ENCODE measurements at places on chromosomes 13 and 19.

DNA sequence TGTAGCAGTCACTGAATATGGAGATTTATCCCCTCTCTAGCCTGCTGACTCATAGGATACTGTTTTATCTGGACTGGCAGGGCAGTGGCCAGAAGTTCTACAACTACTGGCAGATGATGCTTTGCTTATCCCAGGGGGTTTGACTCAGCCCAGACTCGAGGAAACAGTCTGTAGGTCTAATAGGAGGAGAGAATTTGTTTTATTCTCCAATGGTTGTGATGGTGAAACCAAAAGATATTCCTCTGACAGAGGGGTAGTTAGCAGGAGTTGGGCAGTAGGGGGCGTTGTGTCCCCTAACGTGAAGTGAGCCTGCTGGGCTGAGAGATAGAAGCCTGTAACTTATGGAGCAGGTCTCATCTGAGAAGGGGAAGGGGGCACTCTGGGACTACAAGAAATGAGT is 74.9 kb downstream of the WTIP start:
- no peak for DNase-seq

- DNase-seq, result no peak
Measured at GRCh38 chr13:46668302-46668720, 115.3 kb downstream of the LRCH1 start.

DNA sequence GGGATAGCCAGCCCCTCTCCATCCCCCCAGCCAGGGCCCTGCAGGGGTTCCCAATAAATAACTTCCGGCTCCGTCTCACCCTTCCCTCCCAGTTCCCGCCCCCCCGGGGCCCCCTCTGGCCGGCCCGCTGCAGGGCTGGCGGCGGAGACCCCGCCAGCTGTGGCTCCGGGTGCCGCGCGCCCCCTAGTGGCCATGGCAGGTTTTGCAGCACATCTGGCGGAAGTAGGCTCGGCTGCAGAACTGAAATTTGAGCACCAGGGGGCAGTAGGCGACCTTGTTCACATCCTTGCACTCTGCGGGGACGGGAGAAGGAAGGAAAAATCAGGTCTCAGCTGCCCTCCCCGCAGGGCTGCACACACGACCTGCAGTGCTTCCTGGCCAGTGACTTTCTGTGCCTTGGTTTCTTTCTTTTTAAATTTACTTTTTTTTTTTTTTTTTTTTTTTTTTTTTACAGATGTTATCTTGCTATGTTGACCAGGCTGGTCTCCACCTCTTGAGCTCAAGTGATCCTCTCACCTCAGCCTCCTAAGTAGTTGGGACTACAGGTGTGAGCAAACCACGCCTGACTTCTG is 3.6 kb upstream of the MYO1F start:
- DNase-seq, result peak; percentile 1

- no peak for DNase-seq
Measured at GRCh38 chr13:40813667-40814454, 24.4 kb downstream of the SLC25A15 start.

DNA sequence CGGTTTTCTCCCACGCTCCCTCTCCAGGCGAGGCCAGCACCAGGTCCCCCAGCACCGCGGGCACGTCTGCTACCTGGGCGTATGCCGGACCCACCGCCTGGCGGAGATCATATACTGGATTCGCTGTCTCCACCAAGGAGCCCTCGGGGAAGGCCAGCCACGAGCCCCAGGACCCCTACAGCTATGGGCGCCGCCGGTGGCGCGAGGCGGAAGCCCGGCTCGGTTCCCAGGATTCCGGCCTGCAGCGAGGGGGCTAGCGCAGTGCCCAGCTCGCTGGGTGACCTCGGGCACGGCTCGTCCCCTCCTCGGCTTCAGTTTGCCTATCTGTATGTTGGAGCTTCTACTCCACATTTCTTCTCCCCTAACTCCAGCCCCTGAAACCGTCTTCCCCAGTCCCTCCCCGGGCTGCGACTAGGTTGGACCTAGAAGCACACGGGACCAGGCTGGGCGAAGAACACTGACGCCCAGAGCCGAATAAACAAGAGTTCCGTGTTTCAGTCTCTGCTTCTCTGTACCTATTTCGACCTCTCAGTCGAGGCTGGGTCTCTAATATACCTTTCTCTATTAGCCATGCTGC is 749 bp upstream of the CPT1C start:
- DNase-seq, result peak; percentile 84

DNA sequence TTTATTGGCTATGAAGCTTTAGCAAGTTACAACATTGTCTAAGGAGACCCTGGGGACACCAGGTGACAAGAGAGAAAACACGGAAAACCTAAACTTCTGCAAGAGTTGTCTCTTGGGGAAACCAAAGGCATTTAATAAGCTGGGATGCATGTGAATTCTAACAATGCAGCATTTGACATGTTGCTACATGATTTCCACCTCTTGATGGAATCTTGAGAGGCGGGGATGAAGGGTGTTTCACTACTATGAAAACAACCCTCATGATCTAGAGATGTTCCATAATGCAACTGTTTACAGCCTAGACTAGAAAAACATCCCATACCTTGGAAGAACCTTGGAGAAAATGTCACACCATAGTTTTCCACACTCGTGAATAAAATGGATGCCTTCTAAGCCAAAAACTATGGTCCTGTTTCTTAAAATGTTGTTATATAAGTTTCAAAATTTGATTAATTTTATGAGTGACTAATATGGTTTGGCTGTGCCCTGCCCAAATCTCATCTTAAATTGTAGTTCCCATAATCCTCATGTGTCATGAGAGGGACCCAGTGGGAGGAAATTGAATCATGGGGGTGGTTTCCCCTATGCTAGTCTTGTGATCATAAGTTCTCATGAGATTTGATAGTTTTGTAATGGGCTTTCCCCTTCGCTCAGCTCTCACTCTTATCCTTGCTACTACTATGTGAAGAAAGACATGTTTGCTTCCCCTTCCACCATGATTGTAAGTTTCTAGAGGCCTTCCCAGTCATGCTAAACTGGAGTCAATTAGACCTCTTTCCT is 164.6 kb downstream of the TNFSF13B start:
- no peak for DNase-seq

DNA sequence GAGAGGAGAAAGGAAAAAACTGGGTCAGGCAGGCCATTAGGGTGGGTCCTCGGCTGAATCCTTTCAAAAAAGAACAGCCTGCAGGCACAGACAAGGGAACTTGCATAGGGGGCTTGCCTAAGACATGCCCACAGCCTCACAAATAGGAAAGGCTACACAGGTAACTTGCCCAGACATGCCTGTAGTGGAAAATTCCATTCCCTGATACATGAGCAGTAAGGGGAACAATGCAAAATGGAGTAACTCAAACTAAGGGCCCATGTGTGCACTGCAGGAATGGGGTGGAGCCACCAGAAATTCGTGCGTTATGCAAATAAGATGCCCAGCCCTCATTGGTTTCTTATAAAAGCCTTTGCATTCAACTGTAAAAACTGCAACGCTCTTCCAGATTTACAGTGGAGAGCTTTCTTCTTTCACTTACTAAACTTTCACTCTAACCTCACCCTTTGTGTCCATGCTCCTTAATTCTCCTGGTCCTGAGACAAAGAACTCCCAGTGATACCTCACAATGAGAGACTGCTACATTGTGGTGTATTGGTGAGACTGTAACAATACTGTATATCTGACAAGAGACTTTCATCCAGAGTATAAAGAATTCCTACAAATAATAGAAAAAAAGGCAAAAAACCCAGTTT is 59.5 kb upstream of the SLITRK1 start:
- DNase-seq, result no peak

DNA sequence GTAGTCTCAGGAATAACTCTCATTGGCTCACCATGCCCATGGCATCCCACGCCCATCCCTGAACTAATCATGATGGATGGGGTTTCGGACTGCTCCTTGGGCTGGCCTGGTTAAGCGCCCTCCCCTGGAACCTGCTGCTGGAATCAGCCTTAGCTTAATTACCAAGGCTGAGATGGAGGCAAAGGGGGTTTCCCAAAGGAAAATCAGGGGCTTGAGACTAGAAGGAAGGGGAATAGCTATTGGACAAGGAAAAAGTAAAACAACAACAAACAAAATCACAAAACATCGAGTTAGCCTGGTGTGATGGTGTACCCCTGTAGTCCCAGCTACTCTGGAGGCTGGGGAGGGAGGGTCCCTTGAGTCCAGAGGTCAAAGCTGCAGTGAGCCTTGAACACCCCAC is 25.7 kb upstream of the SHKBP1 start:
- no peak for DNase-seq

Data from NCI-H510A treated with DMSO at 0.1 percent for 48 hours (cell line).